CD14-positive monocyte (primary cell): ENCODE measurements at places on chromosomes 16 and 17. TPM values are rescaled to one million over a fixed set of nuclear protein-coding genes. Genes with fewer than 3 reads are reported as not detected.

CCL1 gene
- polyA plus RNA-seq: not detected in 2 replicates

GRB2 gene
- 338 TPM for polyA plus RNA-seq

TBC1D3I gene
- polyA plus RNA-seq: not detected

SAMD14 gene
- polyA plus RNA-seq: 0.04 and 0.09 TPM in 2 replicates

CIBAR2 gene
- polyA plus RNA-seq: not detected

HBM gene
- polyA plus RNA-seq: not detected

PIK3R6 gene
- 23.3 and 24.9 TPM in 2 replicates for polyA plus RNA-seq

EPN2 gene
- 0.93 and 1.8 TPM in 2 replicates for polyA plus RNA-seq

DNA sequence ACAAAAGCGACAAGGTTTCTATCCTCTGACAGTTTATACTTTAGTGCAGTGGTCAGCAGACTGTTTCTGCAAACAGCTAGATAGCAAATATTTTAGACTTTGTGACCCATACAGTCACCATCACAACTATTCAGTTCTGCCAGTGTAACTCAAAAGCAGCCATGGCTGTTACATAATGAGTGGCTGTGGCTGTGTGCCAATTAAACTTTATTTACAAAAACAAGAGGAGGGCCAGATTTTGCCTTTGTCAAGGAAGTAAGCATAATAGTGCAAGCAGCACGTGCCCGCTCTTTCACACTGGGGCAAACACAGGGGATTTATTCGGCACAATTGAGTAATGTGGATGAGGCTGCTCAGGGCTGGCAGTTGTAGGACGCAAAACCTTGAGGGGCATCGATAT lies 551.5 kb downstream of the MAF start:
- no peaks in the 10 kb centered on the region for H3K4me1 ChIP-seq
- no peaks in the 10 kb centered on the region for H3K27me3 ChIP-seq
- H3K36me3 ChIP-seq: no peaks in the 10 kb centered on the region
- H3K27ac ChIP-seq: no peak overlapping the region

GRCh38 chr17:67993998-67994361 lies 2.3 kb downstream of the C17orf58 start:
- peak overlapping the region; percentile 84 for H3K4me3 ChIP-seq
- H3K4me1 ChIP-seq: peaks cover 31% of the 10 kb centered on the region
- H3K36me3 ChIP-seq: no peaks in the 10 kb centered on the region
- no peak for DNase-seq
- peak overlapping the region; percentile 74 for H3K27ac ChIP-seq

DNA sequence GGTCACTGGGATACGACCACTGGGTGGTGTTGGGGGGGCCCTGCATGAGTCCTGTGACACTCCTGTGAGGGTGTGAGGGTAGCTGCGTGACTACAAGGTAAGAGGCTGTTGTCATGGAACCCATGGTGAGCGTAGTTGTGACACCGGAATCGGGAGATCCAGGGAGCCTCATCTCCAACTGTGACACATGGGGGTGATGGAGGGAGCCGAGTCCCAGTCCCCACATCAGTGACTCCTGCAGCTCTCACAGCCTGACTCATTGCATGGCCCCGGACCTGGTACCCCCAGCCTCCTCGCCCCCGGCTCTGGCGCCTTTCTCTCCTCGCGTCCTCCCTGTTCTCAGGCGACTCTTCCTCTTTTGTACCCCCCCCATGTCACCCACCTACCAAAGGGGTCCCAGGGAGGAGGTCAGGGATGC lies 14.2 kb downstream of the CDH16 start:
- DNase-seq: no peak
- H3K36me3 ChIP-seq: no peaks in the 10 kb centered on the region
- no peak overlapping the region for H3K27ac ChIP-seq
- H3K4me1 ChIP-seq: no peaks in the 10 kb centered on the region
- H3K4me3 ChIP-seq: no peak overlapping the region

- H3K27ac ChIP-seq: no peak overlapping the region
- H3K4me3 ChIP-seq: no peak overlapping the region
- H3K27me3 ChIP-seq: no peaks in the 10 kb centered on the region
- H3K4me1 ChIP-seq: peaks cover 4% of the 10 kb centered on the region
These were observed 100.0 kb upstream of the MED13 start for GRCh38 chr17:62164747-62165722.

DNA sequence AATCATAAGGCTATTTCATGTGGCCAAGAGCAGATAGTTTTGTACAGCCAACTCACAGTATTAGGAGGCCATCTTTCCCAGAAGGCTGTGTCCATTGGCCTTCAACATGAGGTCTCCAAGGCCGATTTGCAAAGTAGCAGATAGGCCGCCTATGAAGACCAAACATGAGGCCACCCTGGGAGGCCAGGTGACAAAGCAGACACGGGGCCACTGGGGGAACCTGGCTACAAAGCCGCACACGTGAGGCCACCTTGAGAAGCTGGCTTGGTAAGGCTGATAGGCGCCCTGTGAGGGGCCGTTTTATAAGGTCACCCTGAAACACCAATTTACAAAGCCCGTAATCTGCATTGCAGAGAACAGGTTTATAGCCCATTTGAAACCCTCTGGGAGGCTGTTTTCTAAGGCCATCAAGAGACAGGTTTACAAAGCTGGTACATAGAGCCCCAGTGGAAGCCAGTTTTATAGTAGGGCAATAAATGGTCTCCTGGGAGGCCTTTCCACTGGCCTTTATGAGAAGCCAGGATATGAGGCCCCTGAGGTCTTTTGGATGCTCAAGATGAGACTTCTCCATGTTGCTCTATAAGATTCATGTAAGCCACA lies 4.9 kb downstream of the KDM8 start:
- H3K4me1 ChIP-seq: peaks cover 11% of the 10 kb centered on the region
- H3K36me3 ChIP-seq: peaks cover 44% of the 10 kb centered on the region
- H3K4me3 ChIP-seq: no peak overlapping the region
- no peaks in the 10 kb centered on the region for H3K27me3 ChIP-seq
- no peak for DNase-seq

- peaks cover 5% of the 10 kb centered on the region for H3K4me1 ChIP-seq
- DNase-seq: no peak
- no peak overlapping the region for H3K27ac ChIP-seq
- no peak overlapping the region for H3K4me3 ChIP-seq
- H3K27me3 ChIP-seq: no peaks in the 10 kb centered on the region
- no peaks in the 10 kb centered on the region for H3K36me3 ChIP-seq
These were observed 40.5 kb downstream of the FTO start for GRCh38 chr16:53744449-53744848.

DNA sequence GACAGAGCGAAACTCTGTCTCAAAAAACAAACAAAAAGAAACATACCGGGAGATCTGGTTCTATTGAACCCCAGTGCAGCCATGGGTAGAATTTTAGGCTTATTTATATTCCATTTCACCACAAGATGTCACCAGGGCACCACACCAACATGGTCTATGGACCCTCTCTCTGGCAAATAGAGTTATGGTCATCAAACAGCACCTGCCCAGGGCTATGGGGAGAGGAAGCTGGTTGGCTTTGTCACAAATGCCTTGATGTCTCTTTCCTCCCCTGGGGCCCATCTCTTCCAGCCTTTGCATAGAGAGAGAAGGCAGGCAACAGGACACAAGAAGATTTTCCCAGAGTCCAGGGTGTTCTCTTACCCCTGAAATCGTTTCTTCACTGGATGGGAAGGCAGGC lies 128.4 kb downstream of the WWOX start:
- no peak for DNase-seq
- H3K4me3 ChIP-seq: no peak overlapping the region
- no peaks in the 10 kb centered on the region for H3K27me3 ChIP-seq
- no peaks in the 10 kb centered on the region for H3K36me3 ChIP-seq
- H3K4me1 ChIP-seq: no peaks in the 10 kb centered on the region

GRCh38 chr17:5526821-5527598 lies 40.6 kb downstream of the MIS12 start:
- H3K4me1 ChIP-seq: no peaks in the 10 kb centered on the region
- no peak overlapping the region for H3K4me3 ChIP-seq
- DNase-seq: no peak

GRCh38 chr17:302300-302698 lies 50.3 kb downstream of the RPH3AL start:
- H3K4me1 ChIP-seq: no peaks in the 10 kb centered on the region
- H3K27ac ChIP-seq: no peak overlapping the region

DNA sequence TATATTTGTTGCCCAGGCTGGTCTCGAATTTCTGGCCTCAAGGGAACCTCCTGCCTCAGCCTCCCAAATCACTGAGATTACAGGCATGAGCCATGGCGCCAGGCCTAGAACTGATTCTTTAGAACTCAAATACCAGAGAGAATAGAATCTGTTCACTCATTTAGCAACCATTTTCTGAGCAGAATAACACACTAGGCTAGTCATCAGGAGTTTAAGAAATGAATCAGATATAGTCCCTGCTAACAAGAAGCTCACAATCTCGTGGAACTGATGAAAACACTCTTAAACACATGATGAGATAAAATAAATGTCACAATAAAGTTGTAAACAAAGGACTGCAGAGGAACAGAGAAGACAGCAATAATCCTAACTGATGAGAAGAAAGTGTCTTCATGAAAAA lies 55.8 kb upstream of the ADCY9 start:
- H3K36me3 ChIP-seq: no peaks in the 10 kb centered on the region
- peaks cover 11% of the 10 kb centered on the region for H3K4me1 ChIP-seq
- no peak overlapping the region for H3K27ac ChIP-seq
- no peaks in the 10 kb centered on the region for H3K27me3 ChIP-seq
- no peak overlapping the region for H3K4me3 ChIP-seq
- no peak for DNase-seq

DNA sequence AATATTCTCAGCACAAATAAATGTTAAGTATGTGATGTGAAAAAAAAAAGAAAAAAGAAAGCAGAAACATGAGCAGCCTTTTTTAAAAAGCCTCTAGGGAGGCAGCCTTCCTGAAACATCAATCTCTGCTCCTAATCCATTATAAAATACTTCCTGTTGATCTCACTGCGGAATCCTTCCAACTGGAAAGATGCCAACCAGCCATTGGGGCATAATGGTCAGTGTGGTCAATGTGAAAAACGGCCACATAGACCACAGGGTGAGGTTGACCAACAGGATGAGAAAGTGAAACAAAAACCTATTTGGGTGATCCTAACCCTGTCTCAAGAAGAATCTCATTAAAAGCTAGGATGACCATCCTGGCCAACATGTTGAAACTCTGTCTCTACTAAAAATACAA lies 26.1 kb upstream of the ABCA8 start:
- no peak overlapping the region for H3K4me3 ChIP-seq
- H3K27me3 ChIP-seq: no peaks in the 10 kb centered on the region
- H3K4me1 ChIP-seq: peaks cover 10% of the 10 kb centered on the region
- no peak overlapping the region for H3K27ac ChIP-seq

- peaks cover 19% of the 10 kb centered on the region for H3K36me3 ChIP-seq
- H3K27ac ChIP-seq: peak overlapping the region; percentile 57
- peaks cover 57% of the 10 kb centered on the region for H3K4me1 ChIP-seq
- DNase-seq: peak; percentile 75
- peak overlapping the region; percentile 38 for H3K4me3 ChIP-seq
These were observed 7.4 kb downstream of the ZNF689 start for GRCh38 chr16:30602616-30603277.

- no peak overlapping the region for H3K27ac ChIP-seq
- H3K36me3 ChIP-seq: no peaks in the 10 kb centered on the region
- H3K4me3 ChIP-seq: no peak overlapping the region
- DNase-seq: no peak
- H3K4me1 ChIP-seq: peaks cover 11% of the 10 kb centered on the region
These were observed 39.2 kb upstream of the ABCC12 start for GRCh38 chr16:48194828-48195556.

DNA sequence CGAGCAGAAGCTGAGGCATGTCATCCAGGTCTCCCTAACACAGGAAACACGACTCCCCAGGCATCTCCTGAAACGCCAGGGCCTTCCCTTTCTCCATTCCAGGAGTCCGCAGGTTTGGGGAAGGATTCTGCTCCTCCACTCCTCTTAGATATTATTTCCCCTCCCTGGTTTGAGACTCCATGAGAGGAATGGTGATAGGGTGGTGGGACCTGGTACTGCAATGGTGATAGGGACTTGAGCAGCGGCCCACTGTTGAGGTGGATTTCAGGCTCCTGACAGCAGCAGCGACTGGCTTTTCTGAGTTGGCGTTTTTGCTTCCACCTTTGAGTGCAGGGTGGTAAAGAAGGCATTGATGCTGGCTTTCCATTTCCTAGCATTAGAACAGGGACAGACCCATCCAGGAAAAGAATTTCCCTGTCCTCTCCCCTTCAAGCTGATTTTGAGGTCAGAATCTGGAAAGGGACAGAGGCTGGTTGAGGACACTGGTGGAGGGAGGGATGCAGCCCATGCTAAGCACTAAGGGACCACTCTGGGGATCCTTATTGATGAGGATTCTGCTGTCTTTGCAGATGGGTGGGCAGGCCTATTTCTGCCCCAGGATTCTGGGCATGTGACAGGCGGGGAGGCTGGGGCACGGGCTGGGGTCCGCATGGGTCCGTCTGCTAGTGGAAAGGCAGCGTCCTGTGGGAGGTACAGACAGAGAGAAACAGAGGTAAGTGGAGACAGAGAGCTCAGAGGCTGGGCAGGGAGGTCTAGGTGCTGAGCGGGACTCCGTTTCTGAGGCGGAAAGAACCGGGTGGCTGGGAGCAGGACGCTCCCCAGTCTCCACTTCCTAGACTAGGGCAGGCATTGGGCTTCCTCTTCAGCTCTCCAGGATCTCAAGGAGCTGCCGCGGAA lies 1.3 kb upstream of the TBX4 start:
- H3K27me3 ChIP-seq: peaks cover 81% of the 10 kb centered on the region
- no peak overlapping the region for H3K27ac ChIP-seq
- H3K4me1 ChIP-seq: peaks cover 3% of the 10 kb centered on the region
- H3K36me3 ChIP-seq: no peaks in the 10 kb centered on the region

DNA sequence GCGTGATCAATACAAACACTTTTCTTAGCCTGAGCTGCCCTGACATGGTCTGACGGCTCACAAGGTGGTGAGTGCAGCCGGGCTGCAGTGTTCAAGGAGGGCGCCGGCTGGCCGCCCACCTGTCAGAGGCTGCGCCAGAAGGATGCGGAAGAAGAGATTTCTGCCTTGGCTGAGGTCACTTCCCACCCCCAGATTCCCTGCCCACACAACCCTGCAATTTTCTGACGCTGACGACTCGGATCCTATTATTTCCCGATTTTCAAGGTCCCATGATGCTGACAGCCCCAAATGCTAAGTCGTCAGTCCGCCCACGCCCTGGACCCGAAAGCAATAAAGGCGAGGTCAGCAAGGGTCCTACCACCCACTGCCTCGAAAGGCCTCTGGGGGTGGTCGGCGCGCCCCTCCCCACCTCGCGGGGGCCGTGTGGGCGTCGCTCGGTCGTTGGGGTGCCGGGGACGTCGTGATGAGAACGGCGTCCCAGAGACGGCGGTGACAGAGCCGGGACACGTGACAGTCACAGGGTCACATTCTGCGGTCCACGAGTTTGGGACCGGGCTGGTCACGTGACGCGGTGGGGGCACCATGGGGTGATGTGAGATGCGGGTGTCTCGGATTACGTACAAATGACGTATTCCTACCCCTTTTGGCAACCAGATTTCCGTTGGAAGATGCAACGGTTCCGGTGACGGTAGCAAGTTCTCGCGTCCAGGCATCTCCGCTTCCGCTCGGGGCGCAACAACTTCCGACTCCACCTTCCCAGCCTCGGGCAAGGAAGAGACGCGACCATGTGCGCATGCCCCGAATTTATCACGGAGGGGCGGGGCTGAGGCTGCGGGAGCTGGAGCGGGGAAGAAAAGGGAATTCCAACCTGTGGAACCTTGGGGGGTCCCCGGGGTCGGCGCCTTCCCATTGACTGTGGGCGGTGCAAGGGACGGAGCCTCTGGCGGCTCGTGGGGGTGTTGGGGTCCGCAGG lies at the start of gene STX4:
TSS of gene STX4 (plus strand) at position 823 of the 973 bp plus-strand sequence. CDS start 248 bp downstream, outside the sequence.
- peak within 1 kb of the TSS; percentile 70 for H3K4me3 ChIP-seq
- peak within 1 kb of the TSS; percentile 97 for H3K27ac ChIP-seq
- H3K4me1 ChIP-seq: peaks cover 45% of the 10 kb centered on the region
- H3K27me3 ChIP-seq: no peaks in the 10 kb centered on the region
